ENCODE measurements at places on chromosomes 3 and 15.

DNA sequence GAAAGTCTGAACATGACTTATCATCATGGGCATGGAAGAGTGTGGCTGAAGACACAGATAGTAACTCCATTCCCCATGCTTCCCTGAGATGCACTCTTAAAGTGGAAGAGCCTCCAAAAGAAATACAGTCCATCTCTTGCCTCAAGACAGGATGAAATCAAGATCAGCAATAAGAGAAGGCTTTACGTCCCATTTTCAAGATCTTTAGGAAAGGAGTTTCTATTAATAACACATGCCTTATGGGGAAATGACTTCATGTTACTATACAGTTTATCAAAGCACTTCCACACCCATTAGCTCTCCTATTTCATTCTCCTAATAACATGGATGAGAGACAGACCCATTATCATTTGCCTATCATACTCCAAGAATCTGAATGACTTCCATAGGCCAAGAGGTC lies 6.1 kb upstream of the KBTBD12 start:
- no peak for DNase-seq

DNA sequence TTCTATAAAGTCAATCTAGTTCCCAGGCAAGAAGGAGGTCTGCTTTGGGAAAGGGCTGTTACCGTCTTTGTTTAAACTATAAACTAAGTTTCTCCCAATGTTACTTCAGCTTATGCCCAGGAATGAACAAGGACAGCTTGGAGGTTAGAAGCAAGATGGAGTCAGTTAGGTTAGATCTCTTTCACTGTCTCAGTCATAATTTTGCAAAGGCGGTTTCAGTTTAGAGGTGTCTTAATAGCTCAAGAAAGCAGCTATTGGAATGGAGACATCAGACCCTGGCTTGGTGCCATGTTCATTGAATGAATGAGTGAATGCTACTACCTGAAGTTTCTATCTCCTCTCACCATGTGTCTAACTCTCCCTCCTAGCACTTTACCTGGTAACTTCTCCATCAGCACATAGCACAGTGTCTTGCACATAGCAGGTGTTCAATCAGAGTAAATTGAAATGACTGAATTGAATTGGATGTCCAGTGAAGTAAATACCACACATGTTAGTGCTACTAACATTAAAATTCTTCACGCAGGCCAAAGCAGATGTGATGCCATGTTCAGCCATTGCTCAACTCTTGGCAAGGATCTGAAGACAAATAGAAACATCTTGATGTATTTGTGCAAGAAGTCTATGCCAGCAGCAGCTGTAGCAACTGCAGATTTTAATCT lies 28.2 kb downstream of the CLEC3B start:
- no peak for DNase-seq

DNA sequence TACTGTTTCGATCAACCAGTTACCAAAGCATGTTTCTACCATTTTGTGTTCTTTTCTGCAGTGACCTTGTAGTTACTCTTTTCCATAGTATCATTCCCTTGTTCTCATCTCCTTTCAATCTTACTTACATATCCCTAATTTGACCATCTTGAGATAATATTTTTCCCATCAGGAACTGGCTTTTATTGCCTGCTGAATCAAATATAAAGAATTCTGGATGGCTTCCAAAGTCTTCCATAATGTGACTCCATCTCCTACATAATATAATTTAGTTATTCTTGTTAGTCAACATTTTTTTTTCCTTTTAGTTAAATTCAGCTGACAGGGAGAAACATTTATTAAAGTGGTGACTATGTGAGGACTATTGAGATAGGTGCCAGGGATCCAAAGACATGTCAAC lies 7.0 kb downstream of the USP8 start:
- DNase-seq = no peak

DNA sequence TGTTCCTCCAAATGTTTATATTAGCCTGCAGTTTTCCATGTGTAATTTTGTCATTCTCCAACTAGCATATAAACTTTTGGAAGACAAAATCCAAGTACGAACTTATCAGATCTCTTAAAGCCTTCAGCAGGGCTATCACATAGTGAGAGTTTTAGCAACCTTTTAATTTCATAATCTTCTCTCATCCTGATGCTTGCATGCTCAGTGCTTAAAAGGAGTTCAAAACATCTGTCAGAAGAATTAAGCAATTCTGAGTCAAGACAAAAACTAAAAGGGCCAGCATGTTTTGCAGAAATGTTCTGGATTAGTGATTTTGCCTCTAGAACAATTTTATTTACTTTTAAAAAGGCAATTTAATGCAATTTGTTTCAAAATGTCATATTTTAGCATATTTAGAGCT lies 73.4 kb upstream of the SLC2A2 start:
- DNase-seq = no peak
